Stimulated activated CD4-positive, alpha-beta T cell treated with anti-CD3 and anti-CD28 coated beads, Interleukin-4, amount 100 ng/mL, for 1 hour (primary cell): ENCODE measurements at places on chromosomes 16 and 17.

DNA sequence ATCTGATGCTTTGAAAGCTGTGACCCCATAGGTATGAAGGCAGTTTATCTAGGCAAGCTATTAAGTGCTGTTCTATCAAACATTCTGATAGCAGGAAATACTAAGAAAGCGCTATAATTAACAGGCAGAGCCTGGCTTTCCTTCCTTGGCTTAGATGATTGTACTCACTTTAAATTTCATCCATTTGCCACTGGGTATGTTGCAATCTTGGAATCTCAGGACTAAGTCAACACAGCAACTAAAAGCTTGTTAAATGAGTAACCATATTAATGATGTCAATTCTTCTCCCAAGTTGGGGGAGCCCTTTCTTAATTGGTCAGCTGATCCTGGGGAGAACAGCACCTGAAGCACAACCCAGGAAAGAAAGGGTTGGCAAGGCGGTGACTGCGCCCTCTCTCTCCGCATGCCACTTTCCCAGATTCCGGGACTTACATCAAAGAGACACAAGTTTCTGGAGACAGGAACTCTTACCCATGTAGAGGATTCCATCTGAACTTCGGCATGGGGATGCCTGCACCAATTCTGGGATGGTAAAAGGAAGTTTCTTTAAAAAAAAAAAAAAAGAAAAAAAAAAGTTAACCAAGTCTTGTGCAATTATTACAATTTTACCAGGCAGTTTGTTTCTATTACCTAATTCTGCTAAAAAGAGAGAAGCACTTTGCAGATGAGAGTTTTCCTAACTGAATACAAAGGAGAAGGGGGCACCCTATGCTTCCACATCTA, 54.4 kb upstream of the ICAM2 start:
- no peak for DNase-seq

GRCh38 chr17:65409381-65409780, 152.1 kb downstream of the AXIN2 start:
- no peak for DNase-seq

DNA sequence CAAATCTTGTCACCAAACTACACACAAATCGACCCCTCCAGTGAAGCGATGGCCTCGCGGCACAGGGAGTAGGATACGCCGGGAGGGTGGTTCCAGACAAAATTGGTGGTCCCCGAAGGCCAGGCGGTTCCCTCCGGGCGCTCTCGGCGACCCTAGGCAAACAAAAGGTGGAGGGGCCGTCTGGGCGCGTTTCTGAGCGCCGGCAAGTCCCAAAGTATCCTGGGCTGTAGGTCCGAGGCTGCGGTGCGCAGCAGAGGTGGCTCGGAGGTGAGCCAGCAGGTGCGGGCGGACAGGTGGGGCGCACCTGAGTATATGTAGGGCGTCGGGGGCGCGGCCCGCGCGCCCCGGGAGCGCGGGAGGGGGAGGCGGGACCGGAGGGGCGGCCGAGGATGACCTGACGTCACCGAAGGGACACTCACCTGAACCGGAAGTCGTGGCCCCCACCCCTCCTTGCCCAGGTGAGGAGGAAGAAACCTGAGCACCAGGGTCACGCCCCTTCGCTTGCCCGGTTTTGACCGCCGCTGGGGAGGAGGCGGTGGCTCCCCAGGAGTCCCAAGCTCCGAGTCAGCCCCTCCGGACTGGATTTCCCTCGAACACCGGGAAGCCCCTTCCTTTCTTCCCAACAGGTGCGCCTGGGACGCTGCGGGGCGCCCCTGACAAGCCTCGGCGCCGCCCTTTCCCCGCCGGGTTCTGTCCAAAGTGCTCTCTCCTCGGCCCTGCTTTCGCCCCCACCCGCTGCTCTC, at the start of gene CLDN7:
Gene CLDN7, minus strand, starts transcription at position 287 of the 743 bp plus-strand sequence. CDS start 435 bp downstream, outside the sequence.
- no peak for DNase-seq

- DNase-seq: no peak
Observed at GRCh38 chr16:75038036-75038858, 39.4 kb downstream of the ZNRF1 start.

DNA sequence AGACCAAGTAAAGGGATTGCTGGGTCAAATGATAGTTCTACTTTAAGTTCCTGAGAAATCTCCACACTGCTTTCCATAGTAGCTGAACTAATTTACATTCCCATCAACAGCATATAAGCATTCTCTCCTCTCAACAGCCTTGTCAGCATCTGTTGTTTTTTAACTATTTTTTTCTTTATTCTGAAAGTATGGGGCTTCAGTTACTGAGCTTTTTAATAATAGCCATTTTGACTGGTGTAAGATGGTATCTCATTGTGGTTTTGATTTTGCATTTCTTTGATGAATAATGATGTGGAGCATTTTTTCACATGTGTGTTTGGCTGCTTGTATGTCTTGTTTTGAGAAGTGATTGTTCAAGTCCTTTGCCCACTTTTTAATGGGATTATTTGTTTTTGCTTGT, 2.5 kb downstream of the KRTAP2-2 start:
- DNase-seq: no peak

DNA sequence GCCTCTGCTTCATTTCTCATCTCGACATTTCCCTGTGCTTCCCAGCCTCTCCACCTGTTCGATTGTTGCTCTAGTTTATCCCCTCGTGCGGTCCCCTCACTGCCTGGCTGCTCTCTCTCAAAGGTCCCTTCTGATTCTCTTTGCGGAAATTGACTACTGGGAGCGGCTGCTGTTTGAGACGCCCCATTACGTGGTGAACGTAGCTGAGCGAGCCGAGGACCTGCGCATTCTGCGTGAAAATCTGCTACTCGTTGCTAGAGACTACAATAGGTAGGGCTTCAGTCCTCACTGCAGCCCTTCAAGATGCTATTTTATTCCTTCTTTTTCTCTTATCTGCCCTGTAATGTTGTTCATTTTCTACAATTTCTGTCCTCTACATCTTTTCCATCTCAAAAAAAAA, 39.4 kb downstream of the DNAH2 start:
- no peak for DNase-seq

GRCh38 chr16:25269879-25270278, 12.2 kb upstream of the ZKSCAN2 start:
- DNase-seq: no peak

DNA sequence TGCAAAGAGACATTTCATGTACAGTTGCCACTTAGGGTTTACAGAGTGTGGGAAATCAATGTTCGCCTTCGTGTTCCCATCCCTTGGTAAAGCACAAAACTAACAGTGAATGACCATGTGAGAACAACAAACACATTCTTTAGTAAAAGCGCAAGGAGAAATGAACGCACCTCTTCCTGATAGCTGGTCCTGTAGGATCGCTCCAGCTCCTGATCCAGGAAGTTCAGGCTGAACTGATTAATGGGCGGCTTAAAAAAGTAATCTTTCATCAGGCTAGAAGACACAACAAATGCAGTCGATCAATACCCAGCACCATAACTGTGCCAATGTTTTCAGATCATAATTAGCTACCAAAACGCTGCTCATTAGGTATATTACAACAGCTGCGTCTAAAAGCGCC, 108.3 kb upstream of the CREBBP start:
- no peak for DNase-seq

GRCh38 chr16:30472328-30472942, at the start of gene ITGAL:
ITGAL (plus strand) TSS chr16:30472742; CDS start chr16:30472838, 96 bp downstream.
- peak; percentile 79 for DNase-seq

DNA sequence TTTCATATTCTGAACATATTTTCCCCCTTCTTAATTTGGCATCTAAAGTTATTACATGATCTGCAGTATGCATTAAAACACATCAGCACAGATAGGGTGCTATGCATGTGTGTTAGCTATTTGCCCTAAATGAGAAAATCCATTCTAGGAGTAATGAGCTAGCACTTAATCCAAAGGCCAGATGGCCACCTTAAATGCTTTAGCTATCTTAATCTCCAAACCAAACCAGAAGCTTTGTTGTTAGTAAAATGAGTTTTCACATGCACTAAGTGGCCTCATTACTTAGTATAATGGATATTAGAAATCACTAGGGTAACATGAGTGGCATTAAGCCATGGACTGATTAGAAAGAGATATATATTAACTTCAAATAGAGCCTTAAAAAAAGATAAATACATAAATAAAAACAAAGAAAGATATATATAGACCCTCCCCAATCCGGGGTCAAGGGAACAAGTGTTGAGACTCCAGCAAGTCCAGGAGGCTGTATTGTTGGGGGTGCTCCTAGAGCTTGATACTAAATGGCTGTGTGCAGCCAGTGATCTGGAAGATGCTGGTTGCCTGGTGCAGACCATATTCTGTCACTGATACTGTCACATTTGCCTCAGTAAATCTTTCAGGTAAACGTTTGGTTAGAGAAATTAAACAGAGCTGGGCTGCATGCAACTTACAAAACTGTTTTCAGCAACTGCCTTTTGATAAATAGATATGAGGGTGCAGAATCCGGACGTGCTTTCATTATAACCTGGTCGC, 67.3 kb downstream of the MYH10 start:
- no peak for DNase-seq

DNA sequence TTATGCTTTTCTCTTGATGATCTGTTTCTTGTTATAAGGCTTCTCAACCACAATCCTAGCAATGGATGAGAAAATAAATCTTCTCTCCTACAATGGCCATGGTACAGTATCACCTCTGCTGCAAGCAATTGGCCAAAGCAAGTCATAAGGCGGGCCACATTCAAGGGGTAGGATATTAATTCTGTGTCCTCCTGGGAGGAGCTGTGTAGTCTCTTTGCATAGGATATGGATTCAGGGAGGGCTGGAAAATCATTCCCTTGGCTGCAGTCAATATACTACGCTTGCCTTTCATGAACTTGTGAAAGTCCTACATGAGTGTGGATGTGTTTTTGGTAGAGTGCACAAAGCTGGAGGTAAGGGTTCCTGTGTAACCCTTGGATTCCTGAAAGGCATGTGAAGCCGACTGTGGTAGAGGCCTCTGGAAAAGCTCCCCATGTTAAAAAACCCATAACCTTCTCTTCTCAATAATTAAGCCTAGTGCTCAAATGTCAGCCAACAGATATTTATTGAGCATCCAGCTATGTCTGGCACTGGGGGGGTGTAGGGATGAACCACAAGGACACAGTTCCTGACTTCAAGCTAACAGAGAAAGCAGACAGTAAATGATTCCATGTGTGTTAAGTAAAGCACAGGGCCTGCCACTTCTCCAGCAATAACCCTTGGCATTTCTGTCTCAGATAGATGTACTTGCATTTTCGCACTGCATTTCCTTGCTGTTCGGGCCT, 147.6 kb upstream of the HS3ST3A1 start:
- no peak for DNase-seq

GRCh38 chr16:87395181-87395842, 3.2 kb downstream of the MAP1LC3B start:
- no peak for DNase-seq

DNA sequence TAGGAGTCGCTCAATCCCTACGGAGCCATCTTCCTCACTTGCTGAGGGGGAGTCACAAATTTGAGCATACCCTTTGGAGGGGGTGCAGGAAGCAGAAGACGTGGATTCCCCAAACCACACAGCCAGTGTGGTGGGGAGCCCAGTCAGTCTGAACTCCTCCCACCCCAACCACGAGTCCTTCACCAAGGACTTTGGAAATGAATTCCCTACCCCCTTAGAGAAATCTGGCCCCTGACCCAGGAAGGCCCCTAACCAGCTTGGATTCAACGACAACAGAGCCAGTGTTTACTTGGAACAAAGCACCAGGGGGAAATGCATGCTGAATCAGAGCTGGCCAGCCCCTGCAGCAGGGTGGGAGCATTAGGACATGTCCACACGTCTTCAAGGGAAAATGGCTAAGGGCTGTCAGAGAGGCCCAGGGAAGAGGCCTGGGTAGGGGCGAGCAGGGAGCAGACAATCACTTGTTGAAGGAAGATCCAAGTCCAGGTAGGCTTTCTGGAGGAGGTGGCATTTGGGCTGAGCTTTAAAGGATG, 5.5 kb upstream of the TMEM92 start:
- no peak for DNase-seq

- no peak for DNase-seq
Observed at GRCh38 chr17:4553669-4554068, 1.5 kb downstream of the MYBBP1A start.

- DNase-seq: no peak
Observed at GRCh38 chr17:80449930-80450576, 26.4 kb downstream of the NPTX1 start.

GRCh38 chr17:81395600-81396277, 482 bp downstream of the BAHCC1 start:
- no peak for DNase-seq

GRCh38 chr17:73013301-73013700, 79.2 kb downstream of the SLC39A11 start:
- no peak for DNase-seq

DNA sequence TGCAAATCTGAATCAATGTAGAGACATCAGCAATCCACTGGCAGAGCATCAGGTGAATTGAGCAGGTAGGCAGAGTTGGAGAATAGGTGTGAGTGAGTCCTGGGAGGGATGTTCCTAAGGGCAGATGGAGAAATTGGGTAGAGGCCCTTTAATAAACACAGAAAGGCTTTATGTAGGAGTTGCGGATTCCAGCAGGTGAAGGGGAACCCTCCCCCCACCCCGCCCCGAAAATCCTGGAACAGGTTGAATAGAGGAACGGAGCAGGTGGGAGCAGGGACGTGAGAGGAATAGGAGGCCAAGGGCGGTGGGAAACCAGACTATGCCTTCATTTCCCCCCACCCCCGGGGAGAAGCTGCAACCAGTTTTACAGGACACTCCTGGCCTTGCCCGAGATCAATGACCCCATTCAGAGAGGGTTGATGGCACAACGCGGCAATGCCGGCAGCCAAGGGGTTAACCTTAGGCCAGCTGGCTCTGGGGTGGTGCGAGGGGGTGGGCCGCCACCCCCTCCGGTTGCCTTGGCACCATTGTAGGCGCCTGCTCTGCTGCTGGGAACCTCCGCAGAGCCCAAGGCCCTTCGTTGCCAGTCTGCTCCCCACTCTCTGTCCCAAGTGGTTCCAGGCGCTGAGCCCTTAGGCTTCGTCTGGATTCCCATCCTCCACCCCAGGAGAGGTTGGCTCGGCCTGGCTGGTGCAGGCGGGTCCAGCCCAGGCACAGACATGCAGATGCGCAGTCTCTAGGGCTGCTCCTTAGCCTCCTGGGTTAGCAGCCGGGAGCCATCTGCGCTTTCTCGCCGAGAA, 814 bp upstream of the RUNDC3A start:
- DNase-seq: no peak

DNA sequence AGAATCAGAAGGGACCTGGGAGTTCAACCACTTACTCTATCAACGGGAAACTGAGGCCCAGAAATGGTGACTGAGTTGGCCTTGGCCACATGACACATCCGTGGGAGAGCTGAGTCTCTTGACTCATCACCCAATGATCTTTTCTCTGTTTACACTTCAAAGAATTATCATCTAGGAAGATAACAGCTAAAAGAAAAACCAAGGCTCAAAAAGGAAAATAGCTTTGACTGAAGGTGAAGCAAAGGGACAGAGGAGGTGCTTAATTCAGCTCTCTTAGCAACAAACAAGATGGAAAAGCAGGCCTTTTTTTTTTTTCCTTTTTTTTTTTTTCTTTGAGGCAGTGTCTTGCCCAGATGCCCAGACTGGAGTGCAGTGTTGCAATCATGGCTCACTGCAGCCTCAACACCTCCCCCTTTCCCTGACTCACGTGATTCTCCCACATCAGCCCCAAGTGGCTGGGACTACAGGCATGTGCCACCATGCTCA, 16.7 kb downstream of the ERCC4 start:
- DNase-seq: no peak

GRCh38 chr17:83071365-83071764, 8.0 kb upstream of the METRNL start:
- no peak for DNase-seq
